ENCODE measurements at places on chromosomes 12 and 14.
A peak's percentile ranks its signal among the peaks of the same experiment; 100 is the strongest.

GRCh38 chr14:95183082-95183481 is 25.8 kb upstream of the DICER1 start:
- DNase-seq: no peak

DNA sequence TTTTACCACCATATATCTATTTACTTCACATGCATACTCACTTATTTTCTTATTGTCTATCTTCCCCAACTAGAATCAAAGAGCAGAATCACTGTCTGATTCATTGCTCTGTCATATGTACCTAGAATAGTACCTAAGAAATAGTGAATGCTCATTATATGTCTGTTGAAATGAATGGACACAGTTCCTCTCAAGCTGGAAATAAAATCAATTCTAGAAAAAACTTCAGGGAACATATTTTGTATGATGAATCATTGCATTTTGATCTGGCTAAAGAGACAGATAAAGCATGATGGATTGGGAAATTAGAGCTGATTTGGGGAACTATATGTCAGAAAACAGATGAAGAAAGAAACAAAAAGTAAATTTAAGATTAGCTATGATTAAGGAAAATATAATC is 623.3 kb downstream of the C12orf50 start:
- no peak for DNase-seq

- no peak for DNase-seq
Measured at GRCh38 chr12:62647586-62647985, 181.0 kb downstream of the MON2 start.

DNA sequence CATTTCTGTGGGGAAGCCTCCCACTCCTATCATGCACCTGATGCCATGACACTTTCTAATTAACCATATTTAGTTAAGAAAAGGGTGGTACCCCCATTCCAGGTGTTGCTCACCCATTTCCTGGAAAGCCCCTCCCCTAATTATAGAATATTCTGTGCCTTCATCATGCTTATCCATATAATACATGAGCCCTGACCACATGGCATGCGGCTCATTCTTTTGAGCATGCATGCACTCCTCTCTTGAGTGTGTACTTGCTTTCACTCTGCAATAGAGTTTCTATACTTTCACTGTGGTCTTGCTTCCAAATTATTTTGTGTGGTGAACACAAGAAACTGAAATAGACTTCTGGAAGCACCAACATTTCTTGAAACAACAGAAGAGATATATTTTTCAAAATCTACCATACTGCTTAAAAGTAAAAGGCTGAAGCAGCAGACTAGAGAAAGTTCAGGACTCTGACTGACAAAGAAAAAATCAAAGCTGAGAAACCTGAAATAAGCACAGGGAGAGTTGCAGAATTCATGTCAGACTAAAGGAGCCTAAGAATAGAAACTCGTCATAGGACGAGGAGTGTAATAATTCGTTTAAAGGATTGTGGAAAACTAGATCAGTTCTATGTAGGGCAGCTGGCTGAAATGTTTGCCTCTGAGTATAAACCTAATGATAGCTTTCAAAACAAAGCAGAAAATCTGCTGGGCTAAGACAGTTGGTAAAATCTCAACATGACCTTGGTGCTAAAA is 144.8 kb downstream of the KITLG start:
- no peak for DNase-seq

- peak; percentile 68 for DNase-seq
Measured at GRCh38 chr12:15693228-15693911, 95.8 kb downstream of the EPS8 start.

DNA sequence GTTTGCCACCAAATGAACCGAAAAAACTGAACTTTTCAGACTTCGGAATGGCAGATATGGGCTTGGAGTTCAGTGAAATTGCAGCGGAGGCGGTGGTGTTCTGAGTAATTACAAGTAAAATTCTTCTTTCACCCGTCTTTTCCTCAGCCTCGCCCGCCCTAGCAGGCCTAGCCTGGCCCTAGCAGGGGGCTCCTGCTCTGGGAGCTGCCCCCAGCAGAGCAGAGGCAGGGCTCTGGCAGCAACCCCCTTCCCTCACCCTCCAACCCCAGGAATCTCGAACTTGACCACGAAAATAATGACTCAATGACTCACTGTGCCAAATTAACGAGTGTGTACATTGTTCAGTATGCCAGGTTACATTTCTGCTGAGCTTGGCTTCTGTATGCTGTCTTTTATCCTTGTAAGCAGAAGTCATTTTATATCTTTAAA is 1.1 kb downstream of the PAPLN start:
- DNase-seq: peak; percentile 18

DNA sequence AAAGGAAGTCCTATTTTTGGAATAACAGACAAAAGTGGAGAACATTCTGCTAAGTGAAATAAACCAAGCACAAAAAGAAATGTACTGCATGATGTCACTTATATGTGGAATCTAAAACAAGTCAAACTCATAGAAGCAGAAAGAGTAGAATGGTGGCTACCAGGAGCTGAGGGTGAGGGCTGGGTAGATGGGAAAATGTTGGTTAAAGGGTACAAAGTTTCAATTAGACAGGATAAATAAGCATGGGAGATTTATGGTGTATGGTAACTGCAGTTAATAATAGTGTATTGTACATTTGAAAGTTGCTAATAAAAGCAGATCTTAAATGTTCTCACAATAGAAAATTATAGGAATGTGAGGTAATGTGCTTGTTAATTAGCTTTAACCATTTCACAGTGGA is 12.8 kb downstream of the LUM start:
- no peak for DNase-seq

DNA sequence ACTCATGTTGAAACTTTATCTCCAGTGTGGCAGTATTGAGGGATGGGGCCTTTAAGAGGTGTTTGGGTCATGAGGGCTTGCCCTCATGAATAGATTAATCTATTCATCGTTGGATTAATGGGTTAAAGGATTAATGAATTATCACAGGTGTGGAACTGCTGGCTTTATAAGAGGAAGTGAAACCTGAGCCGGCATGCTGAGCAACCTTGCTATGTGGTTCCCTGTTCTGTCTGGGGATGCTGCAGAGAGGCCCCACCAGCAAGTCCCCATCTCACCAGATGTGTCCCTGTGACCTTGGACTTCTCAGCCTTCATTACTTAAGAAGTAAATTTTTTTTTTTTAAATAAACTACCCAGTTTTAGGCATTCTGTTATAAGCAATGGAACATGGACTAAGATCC is 109.6 kb downstream of the DYRK2 start:
- DNase-seq: no peak

GRCh38 chr14:24965934-24966578 is 83.9 kb downstream of the STXBP6 start:
- no peak for DNase-seq

DNA sequence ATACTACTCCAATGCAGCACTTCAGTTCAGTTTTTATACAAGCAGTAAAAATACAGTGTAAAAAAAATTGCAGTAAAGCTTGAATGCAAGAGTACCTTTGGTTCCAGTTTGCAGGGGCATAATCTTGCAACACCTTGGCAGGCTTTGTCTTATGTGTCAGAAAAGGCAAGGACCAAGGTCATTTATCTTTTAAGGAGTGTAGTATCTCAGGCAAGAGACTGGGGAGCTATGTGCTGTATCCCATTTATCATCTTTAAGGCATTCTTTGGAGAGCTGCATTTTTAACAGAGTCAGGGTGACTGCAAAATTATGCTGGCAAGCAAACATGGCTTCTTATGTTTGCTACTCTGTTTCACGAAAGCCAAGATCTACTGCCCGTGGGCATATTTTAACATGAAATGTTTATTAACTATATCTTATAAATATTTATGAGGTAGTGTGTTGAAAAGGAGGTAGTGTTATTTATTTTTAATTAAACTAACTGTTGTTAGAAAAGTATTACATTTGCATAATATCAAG is 14.8 kb upstream of the DLGAP5 start:
- no peak for DNase-seq

DNA sequence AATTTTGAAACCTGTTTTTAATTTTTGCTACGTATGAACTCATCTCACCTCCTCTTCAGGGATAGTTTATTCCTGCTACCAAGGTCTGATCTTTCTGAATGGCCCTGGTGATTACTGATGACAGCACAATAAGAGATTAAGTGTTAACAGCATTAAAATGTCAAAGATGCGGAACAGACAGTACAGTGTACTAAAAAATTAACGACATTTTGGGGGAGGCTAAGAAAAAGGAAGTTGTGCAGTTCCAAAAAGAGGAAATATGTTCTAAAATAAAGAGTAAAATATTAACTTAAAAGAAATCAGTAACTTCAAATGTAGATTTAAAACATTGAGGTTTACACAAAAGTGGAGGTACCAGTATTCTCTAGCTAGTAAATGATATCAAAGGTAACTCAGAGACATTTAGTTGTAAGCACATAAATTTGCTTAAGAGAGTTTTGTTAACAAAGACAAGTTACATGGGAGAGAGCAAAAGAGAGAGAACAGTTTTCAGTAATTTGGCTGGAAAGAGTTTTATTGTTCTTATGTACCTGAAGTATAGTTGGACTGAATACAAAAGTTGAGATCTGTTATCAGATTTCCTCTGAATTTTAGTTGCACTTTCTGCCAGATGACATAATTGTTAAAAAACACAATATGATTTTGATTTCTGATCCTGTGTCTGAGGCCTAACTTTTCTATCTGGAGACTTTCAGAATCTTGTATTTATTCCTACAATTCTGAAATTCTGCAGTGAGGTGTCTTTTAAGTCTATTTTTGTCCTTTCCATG is 4.2 kb upstream of the CLECL1 start:
- no peak for DNase-seq

DNA sequence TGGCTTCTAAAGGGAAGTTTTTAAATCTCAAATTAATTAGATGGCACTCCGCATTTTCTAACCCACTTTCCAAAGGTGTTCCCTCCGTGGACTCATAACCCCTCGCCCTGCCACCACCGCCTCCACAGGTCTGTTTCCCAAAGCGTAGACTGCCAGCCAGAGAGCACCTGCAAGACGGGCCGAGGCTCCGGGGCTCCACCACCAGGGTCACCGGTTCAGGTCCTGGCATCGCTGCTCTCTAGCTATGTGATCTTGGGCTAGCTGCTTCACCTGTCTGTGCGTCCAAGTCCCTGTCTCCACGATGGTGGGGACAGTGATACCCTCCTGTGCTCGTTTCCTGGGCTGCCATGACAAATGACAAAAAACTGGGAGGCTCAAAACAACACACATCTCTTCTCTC is 11.5 kb downstream of the RIMBP2 start:
- DNase-seq: no peak

- DNase-seq: no peak
Measured at GRCh38 chr14:53703457-53703856, 253.2 kb downstream of the BMP4 start.

DNA sequence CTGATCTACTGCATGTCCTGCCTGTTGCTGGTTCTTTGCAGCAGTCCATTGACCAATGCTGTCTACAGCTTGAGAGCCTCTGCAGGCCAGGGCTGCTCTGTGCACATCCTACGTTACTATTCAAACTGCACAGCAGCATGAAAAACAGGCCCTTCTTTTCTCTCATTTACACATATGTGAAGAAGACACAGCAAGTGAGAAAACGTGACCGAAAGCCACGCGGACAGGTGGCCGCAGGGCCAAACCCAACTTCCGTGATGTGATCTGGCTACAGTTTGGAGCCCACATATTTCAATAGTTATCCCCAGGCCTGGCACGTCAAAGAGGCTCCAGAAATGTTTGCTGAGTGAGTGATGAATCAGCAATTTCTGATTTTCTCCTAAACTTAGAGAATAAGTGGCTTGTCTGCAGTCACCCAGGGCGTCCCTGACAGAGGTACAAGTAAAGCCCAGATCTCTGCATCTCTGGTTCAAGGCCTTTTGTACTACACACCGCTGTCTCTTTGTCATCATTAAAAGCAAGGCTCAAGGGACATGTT is 17.9 kb upstream of the TCL1B start:
- no peak for DNase-seq

DNA sequence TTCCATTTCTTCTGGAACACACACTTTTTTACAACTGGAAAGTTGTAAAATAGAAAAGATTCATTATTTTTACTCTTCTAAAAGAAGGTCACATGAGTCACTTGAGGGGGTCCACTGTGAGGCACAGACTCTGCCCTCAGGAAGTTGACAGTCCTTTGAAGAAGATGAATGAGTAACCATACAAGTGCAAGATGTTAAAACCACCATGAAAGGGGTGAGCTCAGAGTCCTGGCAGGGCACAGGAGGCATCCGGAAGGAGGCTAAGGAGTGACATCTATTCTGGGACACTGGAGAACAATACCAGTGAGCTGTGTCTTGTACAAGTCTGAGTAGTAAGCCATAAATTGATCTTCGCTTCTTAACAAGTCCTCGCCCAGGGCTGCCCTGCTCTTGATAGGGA is 126.0 kb upstream of the FRMD6 start:
- no peak for DNase-seq

- DNase-seq: no peak
Measured at GRCh38 chr12:25864306-25865276, 93.9 kb upstream of the RASSF8 start.

- DNase-seq: peak; percentile 61
Measured at GRCh38 chr14:68512088-68512487, 280.8 kb downstream of the ZFP36L1 start.

GRCh38 chr12:115060477-115061168 is 376.6 kb upstream of the TBX3 start:
- no peak for DNase-seq

GRCh38 chr12:26124446-26125399 is at the start of gene BHLHE41:
TSS of gene BHLHE41 (minus strand) at chr12:26125037. CDS start at chr12:26124779, 258 bp downstream.
- no peak for DNase-seq

- no peak for DNase-seq
Measured at GRCh38 chr12:46386877-46387629, 14.5 kb upstream of the SLC38A2 start.

DNA sequence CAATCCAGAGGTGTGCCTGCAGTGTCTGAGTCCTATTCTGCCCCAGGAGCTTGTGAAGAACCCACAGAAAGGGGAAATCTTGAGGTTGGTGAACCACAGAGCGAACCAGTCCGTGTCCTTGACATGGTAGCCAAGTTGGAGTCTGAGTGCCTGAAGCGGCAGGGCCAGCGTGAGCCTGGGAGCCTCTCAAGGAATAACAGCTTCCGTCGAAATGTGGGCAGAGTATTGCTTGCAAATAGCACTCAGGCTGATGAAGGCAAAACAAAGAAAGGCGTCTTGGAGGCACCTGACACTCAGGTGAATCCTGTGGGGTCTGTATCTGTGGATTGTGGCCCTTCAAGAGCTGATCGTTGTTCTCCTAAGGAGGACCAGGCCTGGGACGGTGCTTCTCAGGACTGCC is 60.5 kb downstream of the ATG14 start:
- no peak for DNase-seq

DNA sequence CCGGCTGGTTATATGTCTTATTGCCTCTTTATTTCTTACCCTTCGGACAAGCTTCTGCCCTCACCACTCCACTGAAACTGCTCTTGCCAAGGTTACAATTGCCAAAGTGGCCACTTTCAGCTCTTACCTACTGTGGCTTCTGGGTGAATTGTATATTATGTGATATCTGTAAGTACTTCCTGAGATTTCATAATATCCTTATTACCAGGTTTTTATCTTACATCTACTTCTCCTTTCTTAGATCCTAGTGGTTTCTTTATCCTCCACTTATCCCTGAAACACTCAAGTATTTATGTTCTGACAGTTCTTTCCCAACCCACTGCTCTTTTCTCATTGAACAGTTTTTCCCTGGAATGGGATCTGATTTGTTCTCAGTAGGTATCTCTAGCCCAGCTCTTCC is 10.5 kb downstream of the CELA1 start:
- no peak for DNase-seq

GRCh38 chr12:96995861-96996260 is 88.8 kb downstream of the NEDD1 start:
- DNase-seq: no peak

- no peak for DNase-seq
Measured at GRCh38 chr12:26128168-26128567, 3.3 kb upstream of the BHLHE41 start.
